ENCODE measurements at places on chromosomes 6 and 20. TPM values are rescaled to one million over a fixed set of nuclear protein-coding genes. Genes with fewer than 3 reads are reported as not detected.

- no peak for DNase-seq
Measured at GRCh38 chr6:146544616-146545182, 1.1 kb downstream of the RAB32 start.

The PSORS1C2 gene
- total RNA-seq, result not detected

- no peak for DNase-seq
Measured at GRCh38 chr20:51058017-51058416, 35.1 kb upstream of the KCNG1 start.

The SMLR1 gene
- not detected for total RNA-seq

- no peak for DNase-seq
Measured at GRCh38 chr20:40110311-40110831, 578.7 kb downstream of the MAFB start.

- DNase-seq, result no peak
Measured at GRCh38 chr6:49515485-49516146, 15.9 kb downstream of the GLYATL3 start.

DNA sequence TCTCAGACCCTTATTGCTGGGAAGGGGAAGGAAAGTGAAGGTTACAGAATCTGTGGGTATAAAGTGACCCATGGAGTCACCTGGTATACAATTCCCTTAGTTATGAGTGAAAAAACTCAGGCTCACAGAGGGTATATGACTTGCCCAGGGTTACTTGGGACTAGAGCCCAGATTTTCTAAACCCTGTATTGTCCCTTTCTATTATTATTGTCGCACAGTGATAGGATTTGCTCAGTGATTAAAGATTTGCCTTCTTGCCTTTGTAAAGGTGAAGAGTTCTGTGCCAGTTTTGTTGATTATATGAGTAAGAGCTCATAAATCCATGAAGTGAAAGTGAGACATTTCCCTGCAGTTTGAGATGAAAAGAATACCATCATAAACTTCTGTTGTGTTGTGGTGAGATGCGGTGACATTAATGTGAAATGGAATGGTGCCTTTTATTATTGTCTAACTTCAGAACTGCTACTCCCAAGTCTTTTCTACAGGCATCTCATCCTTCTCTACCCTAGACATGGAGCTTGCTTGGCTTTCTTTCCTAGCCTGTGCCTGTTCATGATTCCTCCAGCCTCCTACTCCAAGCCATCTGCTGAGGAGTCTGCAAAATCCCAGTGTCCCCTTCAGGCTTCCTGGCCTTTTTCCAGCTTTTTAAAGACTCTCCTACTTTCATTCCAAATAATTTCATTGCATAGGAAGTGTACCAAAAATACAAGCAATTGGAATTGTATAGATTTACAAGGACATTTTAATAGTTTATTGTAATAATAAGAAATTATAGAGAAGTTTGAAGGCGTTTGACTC, 33.5 kb upstream of the ADIG start:
- no peak for DNase-seq

- no peak for DNase-seq
Measured at GRCh38 chr6:113364766-113365165, 492.4 kb upstream of the MARCKS start.

The JPH2 gene
- total RNA-seq, result 35.2 TPM

- DNase-seq, result peak; percentile 61
Measured at GRCh38 chr6:142542704-142543233, 241.0 kb downstream of the ADGRG6 start.

- DNase-seq, result no peak
Measured at GRCh38 chr6:124203101-124203811, 399.6 kb downstream of the NKAIN2 start.

GRCh38 chr6:148513145-148514071, 170.8 kb downstream of the SASH1 start:
- no peak for DNase-seq

DNA sequence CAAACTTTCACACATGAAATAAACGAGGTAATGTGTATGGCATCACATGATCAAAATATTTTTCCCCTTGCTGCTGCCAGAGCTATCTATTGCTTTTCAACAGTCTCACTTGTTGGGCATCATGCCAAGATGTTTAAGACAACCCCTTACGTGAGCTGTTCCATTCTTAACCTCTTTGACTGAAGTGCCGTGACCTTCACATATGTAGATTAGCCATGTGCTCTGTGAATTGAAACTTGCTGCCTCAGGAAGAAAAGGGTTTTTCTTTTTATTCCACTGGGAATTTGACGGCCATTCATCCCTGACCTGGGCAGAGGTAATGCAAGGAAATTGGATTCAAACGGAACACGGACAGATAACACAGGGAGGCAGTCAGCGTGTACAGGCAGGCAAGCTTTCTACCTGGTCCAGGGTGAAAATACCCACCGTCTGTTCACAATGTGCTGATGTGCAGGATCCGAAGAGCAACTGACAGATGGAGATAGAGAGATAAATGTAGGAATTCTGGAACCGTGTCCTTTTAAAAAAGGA, 14.2 kb downstream of the ARID1B start:
- no peak for DNase-seq

DNA sequence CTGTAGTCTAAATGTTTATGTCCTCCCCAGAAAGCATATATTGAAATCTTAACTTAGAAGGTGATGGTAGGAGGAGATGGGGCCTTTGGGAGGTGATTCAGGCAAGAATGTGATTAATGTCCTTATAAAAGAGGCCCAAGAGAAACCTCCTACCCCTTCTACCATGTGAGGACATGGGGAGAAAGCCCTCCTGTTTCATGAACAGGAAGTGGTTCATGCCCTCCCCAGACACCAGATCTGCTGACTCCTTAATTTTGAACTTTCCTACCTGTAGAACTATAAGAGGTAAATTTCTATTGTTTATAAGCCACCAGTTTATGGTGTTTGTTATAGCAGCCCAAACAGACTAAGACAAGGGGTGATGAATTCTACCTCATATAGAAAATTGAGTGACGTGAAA, 8.7 kb upstream of the ECT2L start:
- DNase-seq, result no peak

GRCh38 chr6:100185615-100186014, 191.6 kb upstream of the MCHR2 start:
- DNase-seq, result no peak

DNA sequence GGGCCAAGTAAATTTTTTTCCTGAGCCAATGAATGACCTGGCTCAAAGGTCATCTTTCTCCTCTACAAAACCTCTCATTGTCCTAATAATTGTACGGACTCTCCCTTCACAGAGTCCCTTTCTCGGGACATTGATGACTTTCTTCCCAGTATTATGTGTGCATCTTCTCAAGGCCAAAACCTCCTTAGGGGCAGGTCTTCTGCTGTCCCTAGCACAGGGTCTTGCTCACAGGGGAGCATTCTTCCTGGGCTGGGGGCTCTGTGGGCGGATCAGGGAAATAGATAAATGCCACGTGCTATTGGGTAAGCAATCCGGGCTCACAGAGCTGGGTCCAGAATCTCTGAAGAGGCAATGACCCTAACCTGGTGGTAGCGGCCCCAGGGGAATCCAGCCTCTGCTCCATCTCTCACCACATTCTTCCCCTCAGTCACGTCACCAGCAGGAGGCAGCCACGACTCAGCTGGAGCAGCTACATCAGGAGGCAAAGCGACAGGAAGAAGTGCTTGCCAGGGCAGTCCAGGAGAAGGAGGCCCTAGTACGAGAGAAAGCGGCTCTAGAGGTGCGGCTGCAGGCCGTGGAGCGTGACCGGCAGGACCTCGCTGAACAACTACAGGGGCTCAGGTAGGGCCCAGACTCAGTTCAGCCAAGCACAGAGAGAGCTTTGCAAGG, 23.5 kb downstream of the CEP250 start:
- DNase-seq, result no peak

- DNase-seq, result no peak
Measured at GRCh38 chr20:38426006-38426897, 8.9 kb downstream of the SNHG17 start.

DNA sequence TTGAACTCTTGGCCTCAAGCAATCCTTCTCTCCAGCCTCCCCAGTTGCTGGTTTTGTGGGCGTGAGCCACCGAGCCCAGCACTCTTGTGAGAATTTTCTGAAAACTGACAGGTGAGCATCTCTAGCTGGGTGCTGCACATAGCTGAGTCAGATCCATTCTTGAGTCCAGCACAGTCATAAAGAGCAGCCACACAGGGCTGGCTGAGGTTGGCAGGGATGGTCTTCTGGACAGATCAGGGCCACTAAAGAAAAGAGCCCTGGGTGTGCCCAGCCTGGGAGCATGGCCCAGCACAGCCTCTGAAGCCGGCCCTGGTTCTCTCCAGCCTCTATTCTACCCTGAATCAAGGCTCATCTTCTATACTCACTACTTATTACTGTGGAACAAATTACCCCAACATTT, 11.5 kb downstream of the DLGAP4 start:
- no peak for DNase-seq

The KIAA0408 gene
- 12.8 TPM for total RNA-seq

The ENPP4 gene
- 14.6 TPM for total RNA-seq

DNA sequence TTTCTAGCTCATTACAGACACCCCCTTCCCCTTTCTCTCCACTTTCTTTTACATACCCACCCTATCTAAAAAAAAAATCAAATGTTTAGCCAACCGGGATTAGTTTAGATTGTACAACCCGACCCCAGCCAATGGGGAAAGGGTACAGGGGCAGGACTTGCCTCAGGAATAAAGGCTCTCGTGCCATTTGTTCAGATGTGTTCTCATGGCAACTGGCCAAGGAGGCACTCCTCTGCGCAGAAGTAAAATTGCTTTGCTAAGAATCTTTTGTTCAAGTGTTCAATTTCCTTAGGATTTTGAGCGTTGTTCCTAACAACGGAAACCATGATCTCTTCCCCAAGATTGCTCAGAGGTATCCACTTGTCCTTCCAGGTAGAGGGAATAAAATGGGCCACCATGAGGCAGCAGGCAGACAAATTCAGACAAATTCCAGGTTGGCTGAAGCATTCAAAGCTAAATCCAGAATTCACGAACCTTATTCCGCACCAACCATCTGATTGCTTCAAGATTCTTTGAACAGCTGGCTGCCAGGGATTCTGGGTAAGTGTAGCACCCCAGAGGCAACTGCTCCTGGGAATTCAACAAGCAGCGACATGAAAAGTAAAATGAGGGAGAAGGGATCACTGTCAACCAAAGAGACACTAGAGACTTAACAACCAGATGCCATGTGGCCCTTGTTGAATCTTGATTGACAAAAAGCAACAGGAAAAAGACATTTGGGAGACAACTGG, 431.8 kb downstream of the PREX1 start:
- DNase-seq, result no peak

DNA sequence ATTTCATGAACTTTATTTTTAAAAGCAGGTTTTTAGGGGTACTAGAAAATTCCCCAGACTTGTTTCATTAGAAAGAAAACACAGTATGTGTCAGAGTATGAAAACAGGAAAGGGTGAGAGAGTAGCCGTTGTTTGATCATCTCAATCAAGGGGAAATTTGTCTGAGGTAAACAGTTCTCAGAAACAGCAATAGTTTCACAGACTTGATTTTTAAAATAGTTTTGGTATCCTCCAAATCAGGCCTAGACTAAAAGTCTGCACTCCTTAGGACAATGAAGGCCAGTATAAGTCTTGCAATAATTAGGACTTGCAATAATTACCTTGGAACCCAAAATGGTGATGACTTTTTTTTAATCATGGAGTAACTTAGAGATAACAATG, 176.6 kb upstream of the TAB2 start:
- no peak for DNase-seq

The COL20A1 gene
- not detected for total RNA-seq

DNA sequence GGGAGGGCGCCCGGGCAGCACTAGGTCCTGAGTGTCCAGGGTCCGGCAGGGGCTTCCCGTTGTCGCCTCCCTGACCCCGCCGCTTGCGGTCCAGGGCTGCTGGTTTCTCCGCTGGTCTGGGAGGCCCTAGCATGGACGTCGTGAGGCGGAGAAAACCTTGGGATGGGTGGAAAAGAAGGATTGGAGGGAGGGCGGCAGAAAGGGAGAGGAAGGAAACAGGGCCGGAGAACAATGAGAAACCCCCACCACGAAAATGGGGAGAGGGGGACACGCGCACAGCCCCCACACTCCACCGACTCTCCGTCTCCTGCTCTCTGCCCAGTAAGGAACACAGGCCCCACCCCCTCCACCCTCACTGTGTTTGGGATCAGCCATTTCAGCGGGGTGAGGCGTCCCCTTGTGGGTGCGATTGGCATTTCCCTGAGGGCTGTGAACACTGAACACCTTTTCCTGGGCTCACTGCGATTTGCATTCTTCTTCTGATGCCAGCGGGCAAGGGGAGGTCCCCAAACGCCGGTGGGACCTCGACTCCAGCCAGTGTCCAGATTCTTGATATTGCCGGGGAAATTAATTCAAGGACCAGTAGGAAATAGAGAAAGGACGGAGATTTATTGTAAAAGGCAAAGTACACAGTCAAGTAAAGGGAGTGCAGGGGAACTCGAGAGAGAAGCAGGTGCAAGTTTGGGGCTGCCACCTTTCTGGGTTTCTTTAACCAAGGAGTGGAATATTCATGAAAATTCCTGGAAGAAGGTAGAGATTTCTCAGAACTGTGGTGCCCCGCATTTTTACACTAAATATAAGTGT, 3.3 kb upstream of the RAET1G start:
- DNase-seq, result peak; percentile 95

GRCh38 chr6:159399751-159400221, 230.6 kb downstream of the FNDC1 start:
- no peak for DNase-seq

GRCh38 chr6:25302677-25303128, 23.5 kb downstream of the CARMIL1 start:
- no peak for DNase-seq

DNA sequence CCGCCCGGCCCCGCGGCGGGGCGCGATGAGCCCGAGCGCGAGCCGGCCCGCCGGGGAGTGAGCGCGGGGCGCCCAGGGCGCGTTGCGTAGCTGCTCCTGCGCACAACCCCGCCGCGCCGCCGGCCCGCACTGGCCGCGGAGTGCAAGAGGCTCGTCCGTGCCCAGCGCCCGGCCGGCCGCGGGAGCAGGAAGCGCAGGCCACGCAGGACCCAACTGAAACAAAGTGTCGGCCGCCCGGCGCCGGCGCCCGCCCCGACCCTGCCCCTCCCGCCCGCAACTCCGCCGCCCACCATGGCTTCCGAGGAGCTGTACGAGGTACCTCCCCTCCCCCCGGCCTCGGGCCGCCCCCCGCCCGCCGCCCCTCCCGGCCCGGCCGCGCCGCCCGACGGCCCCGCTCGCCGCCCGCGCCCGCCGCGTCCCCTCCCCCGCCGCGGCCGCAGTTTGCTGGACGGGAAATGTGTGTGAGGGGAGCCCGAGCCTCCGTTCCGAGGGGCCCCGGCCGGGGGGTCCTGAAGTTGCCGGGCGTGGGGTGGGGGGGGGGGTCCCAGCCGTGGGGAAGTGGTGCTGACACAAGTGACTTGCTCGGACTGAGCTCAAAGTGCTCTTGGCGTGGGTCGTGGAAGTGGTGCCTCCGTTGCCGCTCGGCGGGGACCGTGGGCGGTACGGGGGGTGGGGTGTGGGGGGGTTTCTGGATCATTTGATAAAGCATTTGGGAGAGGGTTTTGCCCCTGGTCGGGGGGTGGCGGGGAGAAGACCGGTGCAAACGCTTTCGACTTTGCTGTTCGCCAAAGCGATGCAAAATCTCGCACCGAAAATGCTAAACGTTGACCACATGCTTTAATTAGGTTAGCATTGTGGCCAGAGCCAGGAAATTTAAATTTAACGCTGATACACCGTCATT, 539 bp downstream of the CDYL start:
- DNase-seq, result peak; percentile 45

The FRK gene
- 11.5 TPM for total RNA-seq

The TEAD3 gene
- 60.3 TPM for total RNA-seq

The GGT7 gene
- 27.3 TPM for total RNA-seq
